ENCODE measurements at places on chromosomes 11 and 22.

DNA sequence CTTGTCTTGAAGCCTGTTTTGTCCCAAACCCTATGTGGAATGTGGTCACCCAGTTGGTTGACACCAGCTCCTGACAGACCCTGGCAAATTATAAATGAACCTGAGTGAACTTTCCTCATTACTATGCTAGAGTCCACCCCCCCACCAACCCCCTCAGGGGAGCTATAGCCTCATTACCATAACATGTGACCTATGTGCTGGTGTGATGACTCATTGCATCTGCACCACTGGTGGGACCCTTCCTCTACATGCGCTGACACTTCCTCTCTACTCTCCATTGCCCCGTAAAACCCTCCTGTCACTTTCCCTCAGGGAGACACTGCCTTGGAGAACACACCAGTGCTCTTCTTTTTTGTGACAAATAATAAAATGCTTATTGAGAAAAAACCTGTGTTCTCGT is 105.0 kb upstream of the SESN3 start:
- DNase-seq, result no peak

DNA sequence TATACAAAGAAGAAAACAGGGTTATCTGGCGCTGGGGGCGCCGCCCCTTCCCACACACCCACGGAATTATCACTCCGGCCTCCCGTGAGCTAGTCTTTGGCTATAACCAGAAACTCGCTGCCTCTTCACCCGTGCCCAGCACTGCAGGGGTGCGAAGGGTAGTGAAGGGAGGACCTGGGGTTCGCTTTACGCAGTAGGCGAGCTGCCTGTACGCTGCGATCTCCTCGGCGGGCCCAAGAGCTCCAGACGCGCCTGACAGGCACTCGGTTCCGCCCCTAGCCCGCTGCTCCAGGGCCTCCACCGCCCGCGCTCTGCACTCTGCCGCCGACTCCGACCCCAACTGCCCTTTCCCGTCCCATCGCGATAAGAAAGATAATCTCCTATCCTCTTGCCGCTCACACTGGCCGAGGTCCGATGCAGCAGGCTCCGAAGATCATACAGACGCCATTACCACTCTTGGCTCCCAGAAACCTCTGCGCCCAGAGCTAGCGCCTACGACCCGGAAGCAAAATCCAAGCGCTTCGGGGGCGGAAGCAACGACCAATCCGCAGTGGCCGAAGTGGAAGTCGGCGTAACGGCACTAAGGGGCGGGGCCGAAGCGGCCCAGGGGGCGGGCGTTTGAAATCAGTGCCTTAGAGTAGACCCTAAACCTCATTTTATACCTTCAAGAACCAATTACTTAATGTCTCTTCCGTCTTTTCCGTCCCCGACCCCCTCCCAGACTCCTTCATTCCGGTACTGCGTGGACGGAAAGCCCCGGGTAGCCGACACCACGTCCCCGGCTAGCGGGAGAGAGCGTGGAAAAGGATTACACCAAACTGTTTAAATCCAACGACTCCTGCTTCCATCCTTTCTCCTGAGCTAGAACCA is at the start of the genes CWC15 and KDM4D:
CWC15 (minus strand) TSS at position 458 of the 870 bp plus-strand sequence. CDS start 1,371 bp downstream, outside the sequence.
KDM4D (plus strand) TSS at position 611 of the 870 bp plus-strand sequence. CDS start 23,664 bp downstream, outside the sequence.
- DNase-seq, result peak; percentile 96

DNA sequence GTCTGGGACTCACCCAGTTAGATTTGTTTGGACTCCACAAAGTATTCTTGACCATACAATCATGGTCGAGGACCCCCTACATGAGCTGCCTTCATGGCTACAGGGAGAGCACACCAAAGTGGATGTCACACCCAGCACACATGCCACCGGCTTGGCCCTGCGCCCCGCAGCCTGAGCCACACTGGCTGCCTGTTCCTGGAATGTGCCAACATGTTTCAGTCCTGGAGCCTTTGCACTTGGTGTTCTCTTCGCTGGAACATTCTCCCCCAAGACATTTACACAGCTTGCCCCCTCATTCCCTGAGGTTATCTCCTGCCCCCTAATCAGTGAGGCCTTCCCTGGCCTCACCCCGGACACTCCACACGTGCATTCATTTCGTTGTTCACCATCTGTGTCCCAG is 46.0 kb downstream of the PPARA start:
- DNase-seq, result no peak

DNA sequence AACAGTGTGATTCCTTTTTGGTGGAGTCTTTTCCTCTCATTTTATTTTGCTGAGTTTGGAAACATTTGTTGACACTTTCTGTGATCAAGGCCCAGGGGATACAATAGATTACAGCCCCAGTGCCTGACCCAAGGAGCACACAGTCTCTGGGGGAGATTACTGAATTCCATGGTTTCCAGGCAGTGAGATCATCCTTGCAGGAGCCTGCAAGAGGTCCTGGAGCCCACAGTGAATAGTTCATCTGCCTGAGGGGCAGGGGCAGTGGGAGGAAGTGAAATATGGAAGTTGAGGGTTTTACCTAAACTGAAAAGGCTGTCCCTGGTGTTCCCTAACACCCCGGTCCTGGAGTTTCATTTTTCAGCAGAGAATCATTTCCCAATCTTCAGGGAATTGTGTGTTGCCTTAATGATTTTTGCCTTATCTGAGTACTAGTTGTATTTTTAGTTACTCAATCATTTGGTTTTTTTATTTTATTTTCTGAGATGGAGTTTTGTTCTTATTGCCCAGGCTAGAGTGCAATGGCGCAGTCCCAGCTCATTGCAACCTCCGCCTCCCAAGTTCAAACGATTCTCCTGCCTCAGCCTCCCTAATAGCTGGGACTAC is 7.7 kb downstream of the CCS start:
- no peak for DNase-seq

- DNase-seq, result no peak
Measured at GRCh38 chr11:74730571-74731260, 510 bp downstream of the CHRDL2 start.

- no peak for DNase-seq
Measured at GRCh38 chr11:80702264-80702663, 1261.4 kb upstream of the TENM4 start.

DNA sequence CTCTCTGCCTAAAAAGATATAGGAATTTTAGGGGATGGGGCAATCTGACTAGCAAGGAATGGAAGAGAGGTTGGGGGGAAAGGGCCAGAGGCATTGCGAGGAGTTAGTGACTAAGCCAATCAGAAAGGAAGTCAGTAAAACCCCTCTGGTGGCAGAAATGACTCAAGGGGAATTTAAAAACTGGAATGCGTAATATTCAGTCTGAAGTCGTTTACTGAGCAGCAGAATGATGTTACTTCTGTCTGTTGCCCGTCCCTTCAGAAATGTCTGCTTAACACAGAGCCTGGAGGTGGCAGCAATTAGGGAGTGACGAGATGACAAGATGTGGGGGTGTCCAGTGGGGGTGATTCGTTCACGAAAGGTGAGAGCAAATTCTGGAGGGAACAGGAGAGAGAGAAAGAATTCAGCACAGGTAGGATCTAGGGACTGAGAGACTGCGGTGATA is 107.7 kb upstream of the CLMP start:
- peak; percentile 17 for DNase-seq

- peak; percentile 53 for DNase-seq
Measured at GRCh38 chr11:130609121-130610035, 160.9 kb downstream of the ADAMTS15 start.

DNA sequence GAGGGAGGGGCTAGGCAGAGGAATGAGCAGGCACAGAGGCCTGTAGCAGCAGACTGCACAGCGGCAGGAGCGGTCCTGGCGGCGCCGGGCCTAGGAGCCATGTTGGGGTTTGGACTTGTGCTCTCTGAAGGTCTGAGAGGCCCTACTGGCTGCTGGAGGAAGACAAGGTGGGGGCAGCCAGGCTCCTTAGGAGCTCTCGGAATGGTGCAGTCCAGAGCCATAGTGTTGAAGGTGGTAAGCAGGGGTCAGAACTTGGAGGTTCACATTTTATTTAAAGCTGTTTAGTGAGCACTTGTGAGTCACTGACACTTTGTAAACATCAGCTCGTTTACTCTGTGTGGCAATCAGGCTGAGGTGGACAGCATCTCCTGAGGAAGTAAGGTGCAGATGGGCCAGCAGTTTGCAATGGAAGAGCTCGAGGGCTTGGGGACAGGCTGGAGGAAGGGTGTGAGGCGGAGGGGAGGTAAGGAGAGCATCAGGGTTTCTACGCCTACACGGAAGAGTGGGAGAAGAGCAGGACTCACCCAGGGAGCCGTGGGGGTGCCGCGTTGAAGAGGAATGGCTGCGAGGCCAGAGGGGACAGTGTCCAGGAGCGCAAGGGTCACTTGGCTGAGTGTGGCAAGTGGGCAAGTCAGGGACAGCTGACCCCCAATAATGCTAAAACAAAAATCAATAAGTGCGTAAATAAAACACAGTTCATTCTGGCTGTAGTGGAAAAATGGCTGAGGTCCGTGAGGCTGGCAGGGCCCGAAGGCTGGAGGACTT is 10.0 kb upstream of the TMEM191C start:
- peak; percentile 54 for DNase-seq

DNA sequence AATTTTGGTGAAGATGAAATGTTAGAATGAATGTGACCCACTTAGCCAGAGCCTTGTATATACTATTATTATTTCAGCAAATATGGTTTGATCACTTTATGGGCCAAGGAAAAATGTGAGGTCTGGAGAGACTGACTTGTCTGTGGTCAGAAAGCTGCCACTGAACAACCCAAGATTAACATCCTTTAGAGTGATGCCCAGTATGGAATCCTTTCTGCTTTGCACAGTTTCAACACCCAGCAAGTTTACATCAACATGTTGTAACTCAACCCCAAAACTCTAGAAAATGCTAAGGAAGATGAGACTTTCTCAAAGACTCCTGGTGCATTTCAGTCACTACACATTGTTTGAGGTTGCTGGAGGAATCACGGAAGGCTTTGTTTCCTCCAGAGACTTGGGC is 107.7 kb downstream of the SNX19 start:
- no peak for DNase-seq

DNA sequence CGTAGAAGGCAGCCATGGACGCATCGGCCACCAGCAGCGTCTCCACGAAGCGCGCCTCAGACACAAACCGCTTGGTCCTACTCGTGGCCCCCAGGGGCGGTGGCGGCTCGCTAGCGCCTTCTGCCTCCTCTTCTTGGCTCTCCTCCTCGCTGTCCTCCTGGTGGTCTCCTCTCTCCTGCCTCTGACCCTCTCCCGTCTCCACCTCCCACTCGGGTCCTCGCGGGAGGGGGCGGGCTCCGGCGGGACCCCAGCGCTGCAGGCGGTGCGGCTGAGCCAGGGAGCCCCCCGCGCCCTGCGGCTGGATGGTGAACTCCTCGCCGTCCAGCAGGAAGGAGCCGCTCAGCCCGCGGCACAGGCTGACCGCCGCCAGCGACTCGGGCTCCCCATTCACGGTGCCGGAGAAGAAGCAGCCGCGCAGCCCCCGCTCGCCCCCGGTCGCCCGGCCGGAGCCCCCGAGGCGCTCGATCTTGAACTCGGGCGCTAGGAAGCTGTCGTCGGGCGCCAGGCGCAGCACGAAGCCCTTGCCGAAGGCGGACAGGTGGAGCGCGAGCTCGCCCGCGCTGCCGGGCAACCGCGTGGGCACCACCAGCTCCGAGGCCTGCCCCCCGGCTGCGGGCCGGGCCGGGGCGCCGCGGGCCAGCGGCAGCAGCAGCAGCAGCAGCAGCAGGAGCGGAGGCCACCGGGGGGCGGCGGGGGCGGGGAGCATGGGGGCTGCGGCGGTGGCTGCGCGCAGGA is 661 bp downstream of the ADAMTS8 start:
- DNase-seq, result peak; percentile 38

GRCh38 chr11:8740129-8740528 is 57.5 kb downstream of the RPL27A start:
- no peak for DNase-seq

- DNase-seq, result peak; percentile 80
Measured at GRCh38 chr22:37196539-37197450, 8.7 kb upstream of the C1QTNF6 start.

DNA sequence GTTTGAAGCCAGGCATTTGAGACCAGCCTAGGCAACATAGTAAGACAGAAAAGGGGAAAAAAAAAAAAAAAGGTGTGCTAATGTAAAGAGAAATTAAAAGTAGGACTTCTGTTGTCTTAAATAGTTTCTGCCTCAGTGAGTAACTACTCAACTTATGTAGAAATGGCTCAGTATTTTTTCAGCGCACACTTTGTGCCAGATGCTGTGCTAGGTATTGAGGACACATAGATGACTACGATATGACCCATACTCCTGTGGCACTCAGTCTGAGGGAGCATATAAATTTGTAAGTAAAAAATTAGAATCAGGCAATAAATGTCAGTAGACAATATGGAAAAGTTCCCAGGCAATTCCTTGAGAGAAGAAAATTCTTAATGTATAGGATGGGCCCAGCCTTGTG is 93.9 kb downstream of the YAP1 start:
- no peak for DNase-seq

DNA sequence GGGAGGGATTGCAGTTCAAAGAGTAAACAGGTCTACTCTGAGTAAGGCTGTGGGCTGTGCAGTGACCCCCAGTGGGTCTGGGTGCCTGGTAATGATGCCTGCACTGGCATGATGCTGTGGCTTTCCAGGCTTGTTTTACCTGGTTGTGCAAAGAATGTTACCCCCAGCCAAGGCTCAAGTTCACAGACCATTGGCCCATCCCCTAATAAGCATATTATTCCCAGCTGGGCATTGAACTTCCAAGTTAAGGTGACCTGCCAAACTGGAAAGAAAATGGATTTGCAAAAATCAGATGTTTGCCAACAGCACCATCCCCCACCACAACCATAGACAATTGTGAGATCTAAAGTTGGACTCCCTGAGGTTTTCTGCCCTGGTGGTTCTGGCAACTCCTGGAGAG is 7.9 kb upstream of the EHF start:
- DNase-seq, result no peak

DNA sequence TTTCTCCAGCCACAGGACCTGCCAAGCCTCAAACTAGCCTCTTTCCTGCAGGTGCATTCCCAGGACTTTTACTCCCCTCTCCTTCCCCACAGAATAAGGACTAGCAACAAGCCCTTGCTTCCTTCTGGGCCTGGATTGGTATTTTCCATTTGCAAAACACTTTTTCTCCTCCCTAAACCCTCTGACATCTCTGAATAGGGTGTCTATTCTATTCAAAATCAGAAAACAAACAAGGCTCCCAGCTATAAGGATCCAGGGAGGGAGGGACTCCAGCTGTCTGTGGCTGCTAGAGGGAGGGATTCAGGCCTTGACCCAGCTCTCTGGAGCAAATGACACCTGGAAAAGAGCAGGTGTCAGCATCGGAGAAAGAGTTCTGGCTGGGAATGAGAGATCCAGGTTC is 168.5 kb upstream of the BDNF start:
- no peak for DNase-seq

- DNase-seq, result no peak
Measured at GRCh38 chr22:41320416-41321240, 19.3 kb downstream of the ZC3H7B start.

GRCh38 chr11:17803754-17804334 is 69.3 kb downstream of the KCNC1 start:
- no peak for DNase-seq

GRCh38 chr22:17083811-17084441 is 874 bp upstream of the IL17RA start:
- no peak for DNase-seq

GRCh38 chr11:12456651-12457579 is 79.5 kb downstream of the PARVA start:
- no peak for DNase-seq

DNA sequence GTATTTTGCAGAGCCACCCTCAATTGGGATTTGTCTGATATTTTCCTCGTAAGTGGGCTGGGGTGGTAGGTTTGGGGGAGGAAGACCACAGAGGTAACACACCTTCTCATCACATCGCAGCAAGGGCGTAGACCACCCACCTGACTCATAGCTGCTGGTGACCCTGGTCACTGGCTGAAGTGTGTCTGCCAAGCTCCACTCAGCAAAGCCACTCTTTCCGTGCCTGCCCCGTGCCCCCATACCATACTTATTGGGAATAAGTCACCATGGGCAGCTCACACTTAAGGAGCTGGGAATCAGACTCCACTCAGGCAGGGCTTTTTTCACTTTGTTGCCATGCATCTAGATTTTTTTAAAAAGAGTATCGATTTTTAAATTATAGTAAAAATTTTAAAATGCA is 111.6 kb downstream of the PHF21B start:
- no peak for DNase-seq
